ENCODE measurements at places on chromosomes 7 and 10.

- DNase-seq, result no peak
These were observed 39.7 kb upstream of the NMT2 start for GRCh38 chr10:15208221-15208620.

DNA sequence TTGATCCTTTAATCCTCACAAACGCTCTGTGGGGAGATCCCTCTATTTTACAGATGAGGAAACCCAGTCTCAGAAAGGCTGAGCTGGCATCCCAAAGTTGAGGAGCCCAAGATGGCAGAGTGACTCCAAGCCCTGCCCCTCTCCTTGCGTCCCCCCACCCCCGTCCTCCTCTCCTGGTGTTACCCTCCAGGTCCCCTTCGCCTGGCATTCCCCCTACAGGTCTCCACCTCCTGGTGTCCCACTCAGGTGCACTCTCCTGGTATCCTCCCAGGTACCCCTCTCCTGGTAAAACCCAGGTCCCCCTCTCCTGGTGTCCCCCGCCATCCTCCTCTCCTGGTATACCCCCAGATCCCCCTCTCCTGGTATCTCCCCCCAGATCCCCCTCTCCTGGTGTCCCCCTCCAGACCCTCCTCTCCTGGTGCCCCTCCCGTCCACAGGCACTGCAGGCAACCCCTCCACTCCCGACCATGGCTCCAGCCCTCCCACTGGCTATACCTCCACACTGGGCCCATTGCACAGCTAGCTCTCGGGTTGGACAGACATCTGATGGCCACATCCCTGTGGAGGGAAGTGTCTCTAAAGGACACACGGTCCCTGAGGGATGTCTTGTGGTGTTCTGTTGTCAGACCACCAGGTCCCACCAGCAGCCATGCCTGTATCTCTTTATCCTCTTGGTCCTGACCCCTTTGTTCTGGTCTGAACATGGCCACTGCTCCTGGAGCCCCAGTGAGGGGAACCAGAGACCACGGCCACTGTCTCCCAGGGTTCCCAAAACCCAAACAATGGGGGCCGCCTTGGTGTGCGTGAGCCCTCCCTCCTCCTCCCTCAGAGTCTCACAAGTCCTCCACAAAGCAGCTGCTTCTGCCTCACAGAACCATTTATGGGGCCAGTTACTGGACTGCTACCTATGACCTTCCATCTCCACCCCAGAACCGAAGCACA, 37.2 kb downstream of the CALML3 start:
- DNase-seq, result no peak

GRCh38 chr7:11750191-11750590, 81.8 kb downstream of the THSD7A start:
- no peak for DNase-seq

GRCh38 chr7:121873289-121874194, 581 bp downstream of the PTPRZ1 start:
- no peak for DNase-seq

GRCh38 chr7:52639126-52639525, 396.3 kb upstream of the POM121L12 start:
- DNase-seq, result no peak

GRCh38 chr7:148212731-148213130, 377.8 kb upstream of the C7orf33 start:
- no peak for DNase-seq

- no peak for DNase-seq
These were observed 35.5 kb upstream of the KCNMA1 start for GRCh38 chr10:77673101-77673500.

GRCh38 chr7:73851410-73852338, 9.3 kb upstream of the TMEM270 start:
- DNase-seq, result peak; percentile 95

DNA sequence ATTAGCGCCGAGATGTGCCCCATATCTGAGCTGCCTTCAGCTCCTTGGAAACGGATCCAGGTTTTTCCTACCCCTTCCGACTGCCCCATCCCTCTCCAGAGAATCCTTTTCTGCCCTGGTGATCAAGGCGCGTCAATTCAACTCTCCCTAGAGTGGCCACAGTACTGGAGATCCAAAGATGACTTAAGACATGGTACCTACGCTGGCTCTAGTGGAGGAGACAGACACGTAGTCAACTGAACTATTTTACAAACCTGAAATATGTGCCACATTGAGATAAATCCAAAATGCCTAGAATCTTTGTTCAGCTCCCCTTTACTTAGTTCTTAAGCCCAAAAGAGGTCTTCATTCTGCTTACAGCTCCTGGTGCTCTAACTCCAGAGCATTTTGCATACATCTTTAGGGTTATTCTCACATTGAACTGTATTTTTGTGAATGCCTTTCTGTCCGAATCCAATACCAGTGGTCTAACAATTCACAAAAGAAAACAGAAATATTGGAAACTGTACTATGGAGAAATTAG, 444 bp upstream of the TNPO3 start:
- DNase-seq, result no peak

- DNase-seq, result no peak
These were observed 386.2 kb downstream of the GALNT17 start for GRCh38 chr7:71517940-71518699.

DNA sequence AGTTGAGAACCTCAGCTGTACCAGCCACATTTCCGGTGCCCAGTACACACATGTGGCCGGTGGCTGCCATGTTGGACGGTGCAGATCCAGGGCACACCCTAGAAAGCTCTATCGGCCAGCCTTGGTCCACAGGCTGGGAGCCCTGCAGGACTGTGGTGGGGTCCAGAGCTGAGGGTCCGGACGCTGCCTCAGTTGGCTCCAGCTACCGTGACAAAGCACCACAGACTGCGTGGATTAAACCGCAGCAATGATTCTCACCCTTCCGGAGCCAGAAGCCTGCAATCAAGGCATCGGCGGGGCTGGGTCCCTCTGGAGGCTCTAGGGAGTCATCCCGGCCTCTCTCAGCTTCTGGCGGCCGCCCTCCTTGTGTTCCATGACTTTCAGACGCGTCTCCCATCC, 50.1 kb downstream of the PDGFA start:
- DNase-seq, result no peak

DNA sequence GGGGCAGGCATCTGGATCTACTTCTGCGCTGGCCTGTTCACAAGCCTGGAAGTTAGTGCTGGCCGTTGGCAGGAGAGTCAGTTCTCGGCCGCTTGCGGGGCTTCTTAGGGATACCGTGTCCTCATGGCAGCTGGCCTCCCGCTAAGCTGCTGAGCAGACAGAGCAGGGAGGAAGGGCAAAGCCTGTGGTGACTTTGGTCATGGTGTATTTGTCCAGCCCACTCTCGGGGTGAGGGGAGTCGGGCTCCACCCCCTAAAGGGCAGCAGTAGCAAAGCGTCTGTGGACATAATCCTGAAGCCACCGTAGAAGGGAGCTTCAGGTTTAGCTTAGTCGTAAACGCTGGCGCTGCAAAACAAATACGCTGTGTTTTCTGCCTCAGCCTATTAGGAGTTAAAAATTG, 12.2 kb downstream of the UBE3C start:
- no peak for DNase-seq

DNA sequence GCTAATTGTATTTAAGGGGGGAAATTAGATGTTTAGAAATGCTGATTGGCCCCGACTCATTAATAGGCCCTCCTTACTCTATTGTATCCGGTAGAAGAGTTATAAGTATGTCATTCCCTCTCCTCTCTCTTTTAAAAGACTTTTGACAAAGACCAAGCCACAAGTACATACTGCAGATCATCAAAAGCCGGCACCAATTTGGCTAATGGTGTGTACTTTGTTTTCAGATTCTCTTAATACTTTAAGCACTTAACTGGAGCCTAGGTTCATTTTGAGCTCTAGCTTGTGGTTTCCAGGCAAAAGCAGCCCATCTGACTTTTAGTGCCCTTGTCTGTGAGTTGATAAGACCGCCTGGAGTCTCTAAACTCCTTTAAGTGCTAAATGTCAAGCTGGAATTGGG, 210.0 kb upstream of the LYZL1 start:
- no peak for DNase-seq

DNA sequence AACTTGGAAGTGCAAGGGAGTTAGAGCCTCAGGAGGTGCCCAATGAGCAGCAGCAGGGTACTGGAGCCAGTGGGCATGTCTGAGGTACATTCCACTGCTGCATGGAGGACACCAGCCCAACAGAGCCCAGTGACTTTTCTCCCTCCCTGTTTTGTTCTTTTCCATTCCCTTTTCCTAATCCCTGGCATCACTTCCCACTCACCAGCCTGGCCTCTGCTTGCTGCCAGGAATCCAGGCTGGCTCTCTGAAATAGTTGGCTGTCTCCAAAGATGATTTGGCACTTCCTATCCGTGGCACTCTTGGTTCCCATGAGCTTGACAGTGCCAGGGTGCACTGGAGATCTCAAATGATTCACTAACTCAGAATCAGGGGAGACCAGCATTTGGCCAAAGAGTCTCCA, 97.7 kb upstream of the ZPBP start:
- no peak for DNase-seq

- DNase-seq, result no peak
These were observed 727 bp downstream of the ATRNL1 start for GRCh38 chr10:115093776-115094408.

DNA sequence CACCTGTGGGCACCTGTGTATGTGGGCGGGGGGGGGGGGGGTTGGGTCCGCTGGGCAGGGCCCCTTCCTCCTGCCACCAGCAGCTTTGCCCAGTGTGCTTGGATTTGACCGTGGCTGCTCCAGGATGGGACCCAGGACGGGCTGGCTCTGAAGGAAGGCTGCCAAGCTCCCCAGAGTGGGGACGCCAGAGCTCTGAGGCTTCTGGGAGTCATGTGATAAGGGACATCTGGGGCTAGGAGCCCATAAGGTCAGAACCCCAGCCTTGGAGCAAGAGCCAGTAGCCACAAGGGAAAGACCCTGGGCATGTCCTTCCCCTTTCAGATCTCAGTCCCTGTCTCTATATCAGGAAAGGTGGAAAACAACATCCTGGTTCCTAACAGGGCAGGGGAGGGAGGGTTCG, 21.8 kb upstream of the AMZ1 start:
- DNase-seq, result no peak

GRCh38 chr10:42937649-42938180, 139.2 kb upstream of the RET start:
- DNase-seq, result no peak

- no peak for DNase-seq
These were observed 50.8 kb downstream of the C10orf120 start for GRCh38 chr10:122648599-122649428.

GRCh38 chr10:75508814-75509306, 77.4 kb downstream of the LRMDA start:
- no peak for DNase-seq

GRCh38 chr7:23467806-23468525, 2.3 kb downstream of the IGF2BP3 start:
- no peak for DNase-seq

DNA sequence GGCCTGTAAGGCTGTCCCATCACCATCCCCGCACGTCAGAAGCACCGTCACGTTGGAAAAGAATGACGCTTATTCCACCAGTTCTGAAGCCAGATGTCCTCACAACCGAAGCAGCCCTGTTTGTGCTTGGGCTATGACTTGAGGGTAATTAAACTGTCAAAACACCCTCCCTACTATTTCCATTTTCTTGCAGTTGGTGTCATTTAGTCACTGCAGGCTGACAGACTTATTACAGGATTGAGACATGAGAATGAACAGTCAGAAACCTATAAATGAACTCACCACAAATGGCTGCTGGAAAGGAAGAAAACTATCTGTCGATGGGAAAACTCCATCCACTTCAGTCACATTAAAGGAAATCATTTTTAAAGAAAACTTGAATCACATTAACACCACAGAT, 85.3 kb downstream of the VOPP1 start:
- DNase-seq, result no peak

GRCh38 chr7:128827248-128827958, 2.8 kb upstream of the FLNC start:
- no peak for DNase-seq

DNA sequence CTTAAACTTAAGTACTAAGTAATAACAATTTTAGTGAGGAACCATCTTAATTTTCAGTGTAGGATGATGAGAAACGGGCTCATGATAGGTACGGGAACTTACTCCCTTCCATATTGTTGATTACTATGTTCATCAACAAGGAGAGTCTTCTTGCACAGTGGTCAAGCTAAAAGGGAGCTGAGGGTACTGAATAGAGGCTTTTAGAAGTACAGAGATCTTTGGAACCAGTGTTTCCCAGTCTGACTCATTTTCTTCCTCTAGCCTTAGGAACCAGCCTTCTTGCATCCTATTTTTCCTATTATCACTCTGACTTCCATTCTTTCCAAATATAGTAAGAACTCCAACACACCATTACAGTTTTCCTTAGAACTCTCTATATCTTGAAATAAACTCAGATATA, 17.6 kb upstream of the SEMA3D start:
- no peak for DNase-seq

DNA sequence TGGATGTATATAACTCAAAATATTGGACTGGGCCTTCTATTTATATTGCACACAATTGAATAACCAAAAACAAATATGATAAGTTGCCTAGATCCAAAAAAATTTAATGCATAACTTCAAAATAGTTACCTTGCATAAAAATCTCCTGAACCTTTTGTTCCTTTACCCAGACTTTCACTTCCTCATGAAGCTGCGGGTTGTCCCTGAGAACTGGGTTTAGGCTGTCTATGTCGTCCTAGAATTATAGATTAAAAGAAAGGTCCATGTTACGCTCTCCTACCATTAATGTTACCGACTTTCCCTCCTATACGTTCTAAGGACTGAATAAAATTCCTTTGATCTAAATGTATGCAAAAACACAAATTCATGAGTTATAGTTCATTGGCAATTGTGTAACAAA, 86.6 kb downstream of the NRBF2 start:
- DNase-seq, result no peak

- DNase-seq, result no peak
These were observed 88.4 kb upstream of the SMNDC1 start for GRCh38 chr10:110392868-110393740.

DNA sequence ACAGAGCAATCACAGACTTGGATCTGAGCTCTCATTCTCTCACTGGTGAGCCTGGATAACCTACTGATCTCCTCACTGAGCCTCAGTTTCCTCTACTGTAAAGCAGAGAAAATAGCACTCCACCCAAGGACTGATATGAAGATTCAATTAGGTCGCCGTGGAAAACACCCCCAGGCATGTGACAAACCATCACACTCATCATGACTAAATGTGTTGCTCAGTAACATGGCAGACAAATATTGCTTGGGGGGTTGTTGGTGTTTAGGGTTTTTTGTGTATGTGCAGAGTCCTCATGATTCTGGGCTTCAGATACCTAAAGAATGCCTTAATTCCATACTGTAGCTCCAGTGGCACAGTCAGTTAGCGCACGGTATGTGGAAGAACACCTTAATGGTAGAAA, 122.1 kb upstream of the TCF7L2 start:
- no peak for DNase-seq

GRCh38 chr7:101231644-101232043, 6.0 kb downstream of the CLDN15 start:
- no peak for DNase-seq

- no peak for DNase-seq
These were observed 1.9 kb downstream of the TSPAN33 start for GRCh38 chr7:129146237-129146979.

Data from non-pigmented ciliary epithelial cell (primary cell).